ENCODE measurements at places on chromosomes 12 and 14.

- DNase-seq = no peak
These were observed 166.1 kb upstream of the SYT10 start for GRCh38 chr12:33605757-33606156.

DNA sequence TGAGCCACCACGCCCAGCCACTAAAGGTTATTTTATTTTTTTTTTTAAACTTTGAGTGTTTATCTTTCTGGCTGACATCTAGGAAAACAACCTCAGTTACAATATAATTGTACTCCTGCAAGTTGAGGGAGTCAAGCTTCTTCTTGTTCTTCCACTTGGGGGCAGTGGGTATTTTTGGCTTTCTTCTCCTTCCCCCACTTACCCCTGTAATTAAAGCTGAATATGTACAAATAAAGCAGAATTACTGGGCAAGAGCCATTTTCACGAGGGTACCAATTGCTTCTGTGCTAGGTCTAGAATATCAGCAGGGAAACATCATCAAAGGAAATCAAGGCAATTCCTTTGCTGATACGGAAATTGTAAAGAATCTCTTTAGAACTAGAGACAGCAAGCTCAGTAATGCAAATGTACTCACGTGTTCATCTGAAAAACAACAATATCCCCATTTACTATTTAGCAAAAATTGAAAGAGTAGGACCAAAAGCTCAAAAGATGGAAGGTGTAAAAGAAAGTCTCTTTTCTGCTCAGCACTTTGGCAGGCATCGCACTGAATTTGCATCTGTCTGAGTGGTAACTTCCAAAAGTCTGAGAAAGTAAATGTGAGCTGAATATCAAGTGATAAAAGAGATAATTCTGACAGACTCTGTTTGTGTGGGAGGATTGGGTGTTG, 72.8 kb downstream of the TAOK3 start:
- DNase-seq = peak; percentile 88

DNA sequence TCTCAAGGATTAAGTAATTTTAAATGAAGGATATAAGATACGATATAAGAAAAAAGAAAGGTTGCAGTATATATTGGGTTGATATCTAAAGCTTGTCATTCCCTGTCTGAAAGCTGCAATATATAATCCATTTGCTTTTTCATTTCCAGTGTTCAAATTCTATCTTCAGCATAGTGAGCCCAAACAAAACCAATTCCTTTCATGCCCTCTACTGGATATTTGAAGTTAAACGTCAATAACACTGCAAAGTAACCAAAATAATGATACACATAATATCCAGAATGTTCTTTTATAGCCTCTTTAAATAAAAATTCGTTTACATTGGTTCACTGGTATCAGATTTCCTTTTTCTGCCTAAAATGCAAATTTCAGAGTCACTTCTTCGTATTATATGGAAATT, 64.5 kb upstream of the DAAM1 start:
- peak; percentile 23 for DNase-seq

- DNase-seq = no peak
These were observed 146.4 kb upstream of the ARHGAP5 start for GRCh38 chr14:31930493-31931240.
